ENCODE measurements at places on chromosomes 12 and 14. TPM values are rescaled to one million over a fixed set of nuclear protein-coding genes. Genes with fewer than 3 reads are reported as not detected.

DNA sequence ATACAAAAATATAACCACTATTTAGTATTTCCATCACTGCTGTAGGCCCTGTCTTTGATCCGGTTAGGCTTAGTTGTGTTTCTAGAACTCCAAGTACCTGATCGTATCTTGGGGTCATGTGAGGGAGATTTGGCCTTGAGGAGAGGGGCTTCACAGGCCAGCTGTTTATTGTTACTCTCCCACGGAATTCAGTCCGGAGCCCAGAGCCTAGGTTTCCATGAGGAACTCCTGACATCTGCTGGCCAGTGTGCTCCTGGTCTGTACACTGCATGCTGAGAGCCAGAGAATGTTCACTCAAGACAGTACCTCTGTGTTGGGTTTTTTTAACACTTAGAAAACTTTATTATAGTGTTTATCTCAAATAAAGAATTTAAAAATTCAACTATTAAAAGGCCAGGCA lies 341.0 kb upstream of the TMEM132C start:
- DNase-seq = no peak

GRCh38 chr12:116395396-116395795 lies 117.9 kb upstream of the MED13L start:
- DNase-seq = no peak

- no peak for DNase-seq
These were observed 341.2 kb downstream of the NPAS3 start for GRCh38 chr14:33279865-33280264.

GRCh38 chr12:29711381-29711780 lies 72.4 kb downstream of the TMTC1 start:
- no peak for DNase-seq

- no peak for DNase-seq
These were observed 14.8 kb upstream of the OR6J1 start for GRCh38 chr14:22658946-22659345.

- DNase-seq = no peak
These were observed 97.8 kb downstream of the LLPH start for GRCh38 chr12:66032739-66033138.

RTL1 gene
- not detected for total RNA-seq

Data from MG63 (cell line).